Inflammatory macrophage treated with lipopolysaccharide for 4 hours (primary cell): ENCODE measurements at places on chromosomes 7 and 10.
A peak's percentile ranks its signal among the peaks of the same experiment; 100 is the strongest.

GRCh38 chr10:99537086-99537988 lies 4.6 kb downstream of the NKX2-3 start:
- no peak for DNase-seq

- peak; percentile 90 for DNase-seq
Measured at GRCh38 chr10:127534074-127534473, 15.0 kb upstream of the NPS start.

GRCh38 chr7:781186-781849 lies 51.0 kb upstream of the SUN1 start:
- DNase-seq: no peak

GRCh38 chr7:17405786-17406185 lies 107.3 kb downstream of the AHR start:
- DNase-seq: peak; percentile 87

DNA sequence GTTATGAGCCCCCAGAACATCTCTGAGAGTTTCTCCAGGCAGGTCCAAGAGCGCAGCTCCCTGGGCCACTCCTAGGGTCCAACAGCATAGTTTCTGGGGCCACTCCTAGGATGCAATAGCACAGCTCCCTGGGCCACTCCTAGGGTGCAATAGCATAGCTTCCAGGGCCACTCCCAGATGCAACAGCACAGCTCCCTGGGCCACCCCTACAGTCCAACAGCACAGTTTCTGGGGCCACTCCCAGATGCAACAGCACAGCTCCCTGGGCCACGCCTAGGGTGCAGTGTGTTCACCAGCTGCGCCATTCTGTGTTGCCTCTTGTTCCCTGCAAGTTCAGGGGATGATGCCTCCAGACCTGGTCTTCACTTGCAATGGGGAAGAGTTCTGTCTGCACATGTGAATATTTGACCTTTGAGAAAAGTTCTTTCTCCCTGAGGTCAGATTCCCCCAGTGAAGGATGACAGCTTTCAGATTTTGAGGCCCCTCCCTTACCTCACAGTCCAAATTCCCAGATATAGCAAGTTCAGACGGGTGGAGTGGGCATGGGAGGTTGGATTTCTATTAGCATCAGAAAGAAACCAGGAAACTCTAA lies 43.0 kb upstream of the LEP start:
- no peak for DNase-seq

- peak; percentile 78 for DNase-seq
Measured at GRCh38 chr10:78925800-78926319, 142.9 kb upstream of the ZMIZ1 start.

GRCh38 chr7:122329145-122329802 lies 24.7 kb upstream of the FEZF1 start:
- DNase-seq: no peak

GRCh38 chr10:5500162-5500670 lies 846 bp upstream of the CALML5 start:
- DNase-seq: no peak

DNA sequence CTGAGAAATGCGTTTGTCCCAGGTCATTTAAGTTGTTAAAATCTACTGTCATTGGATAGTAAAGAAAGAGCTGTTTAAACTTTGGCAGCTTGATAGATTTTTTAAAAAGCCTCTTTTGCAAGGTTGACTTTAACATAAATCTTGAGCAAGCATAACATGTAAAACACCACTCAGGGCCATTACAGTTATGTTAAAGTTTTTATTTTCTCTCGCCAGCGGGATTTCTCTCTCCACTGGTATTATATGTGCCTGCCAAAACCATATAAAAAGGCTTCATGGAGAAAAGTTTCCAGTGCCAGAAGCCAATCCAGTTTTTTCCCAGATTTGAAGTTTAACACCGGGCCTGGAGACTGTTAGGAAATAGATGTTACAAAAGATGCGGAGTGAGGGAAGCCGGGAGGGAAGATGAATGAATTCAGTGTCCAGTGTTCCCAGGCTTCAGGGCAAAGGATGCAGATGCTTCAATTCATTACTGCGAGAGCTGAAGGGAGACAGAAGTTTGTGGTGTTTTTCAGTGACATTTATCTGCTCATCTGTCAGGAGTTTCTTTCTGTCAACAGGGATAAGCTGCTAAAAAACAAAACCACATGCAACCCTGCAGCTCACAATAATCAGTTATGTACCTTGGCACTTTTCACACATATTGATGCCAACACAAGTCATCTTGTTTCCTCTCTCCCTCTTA lies 155.5 kb downstream of the SPAG6 start:
- DNase-seq: no peak

DNA sequence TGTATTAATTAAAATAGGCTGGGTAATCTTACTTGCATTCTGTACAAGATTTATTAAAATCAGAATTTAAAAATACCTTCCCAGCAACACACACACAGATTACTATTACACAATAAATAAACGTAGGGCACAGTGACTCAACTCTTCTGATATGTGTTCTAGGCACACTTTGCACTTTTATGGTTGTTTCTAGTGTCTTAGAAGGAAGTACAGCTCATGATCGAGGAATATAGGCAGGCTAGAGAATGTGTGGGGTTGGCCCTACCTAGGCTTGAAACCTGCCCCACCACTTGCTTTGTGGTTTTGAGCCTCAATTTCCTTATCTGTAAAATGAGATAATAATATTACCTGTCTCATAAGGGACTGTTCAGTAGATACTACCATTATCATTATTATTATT lies 30.5 kb downstream of the ARMC3 start:
- no peak for DNase-seq

DNA sequence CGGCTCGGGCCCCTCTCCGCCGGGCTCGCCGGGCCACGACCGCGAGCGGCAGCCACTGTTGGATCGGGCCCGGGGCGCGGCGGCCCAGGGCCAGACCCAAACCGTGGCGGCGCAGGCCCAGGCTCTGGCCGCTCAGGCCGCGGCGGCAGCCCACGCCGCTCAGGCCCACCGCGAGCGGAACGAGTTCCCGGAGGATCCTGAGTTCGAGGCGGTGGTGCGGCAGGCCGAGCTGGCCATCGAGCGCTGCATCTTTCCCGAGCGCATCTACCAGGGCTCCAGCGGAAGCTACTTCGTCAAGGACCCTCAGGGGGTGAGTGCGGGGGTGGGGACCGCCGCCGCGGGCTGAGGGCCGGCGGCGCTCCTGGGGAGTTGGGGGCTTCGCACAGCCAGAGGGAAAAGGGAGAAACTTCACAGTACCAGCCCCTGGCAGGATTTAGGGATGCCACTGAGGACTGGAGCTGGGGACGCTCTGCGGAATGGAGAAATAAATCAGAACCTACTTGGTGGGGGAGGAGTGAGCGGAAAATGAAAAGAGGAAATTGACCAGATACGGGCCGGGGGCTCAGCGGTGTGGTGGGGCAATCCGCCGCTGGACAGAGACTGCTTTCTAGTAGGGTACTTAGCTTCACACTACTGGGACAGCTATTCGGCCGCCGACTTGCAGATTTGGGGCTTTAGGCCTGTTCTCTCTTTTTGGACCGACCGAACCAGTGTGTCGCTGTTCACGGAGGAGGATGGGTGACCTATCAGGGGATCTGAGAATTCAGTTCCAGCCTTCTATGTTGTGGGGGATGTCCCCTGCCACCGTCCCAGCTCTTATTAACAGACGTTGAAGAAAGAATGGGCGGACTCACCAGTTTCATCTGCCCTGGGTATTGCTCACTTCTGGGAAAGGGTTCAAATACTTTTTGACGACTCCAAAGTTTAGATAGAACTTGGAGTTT lies 669 bp downstream of the PI4K2A start:
- DNase-seq: peak; percentile 47

DNA sequence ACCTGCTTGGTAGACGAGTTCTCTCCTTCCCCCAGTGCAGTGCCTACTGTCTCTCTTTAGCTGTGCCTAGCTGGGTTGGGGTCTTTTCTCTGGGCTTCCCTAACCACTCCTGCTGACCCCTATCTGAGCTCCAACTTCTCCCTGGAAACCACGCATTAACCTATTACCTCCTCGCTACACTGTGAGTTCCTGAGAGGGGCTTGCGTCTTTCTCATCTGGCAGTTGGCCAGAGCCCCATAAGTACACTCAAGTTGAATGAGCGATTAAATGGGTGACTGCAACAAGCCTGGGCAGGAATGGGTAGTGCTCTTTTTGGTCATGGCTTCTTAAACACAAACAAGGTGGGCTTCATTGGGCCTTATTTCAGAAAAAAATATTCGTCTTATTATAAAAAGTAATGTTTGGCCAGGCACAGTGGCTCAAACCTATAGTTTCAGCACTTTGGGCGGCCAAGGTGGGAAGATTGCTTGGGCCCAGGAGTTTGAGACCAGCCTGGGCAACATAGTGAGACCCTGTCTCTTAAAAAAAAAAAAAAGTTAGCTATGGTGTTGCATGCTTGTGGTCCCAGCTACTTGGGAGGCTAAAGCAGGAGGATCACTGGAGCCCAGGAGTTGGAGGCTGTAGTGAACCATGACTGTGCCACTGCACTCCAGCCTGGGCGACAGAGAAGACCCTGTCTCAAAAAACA lies 41.4 kb downstream of the SYPL1 start:
- DNase-seq: no peak

GRCh38 chr7:29563590-29564495 lies at the start of gene PRR15:
Gene PRR15 (plus strand): TSS chr7:29563835. CDS start chr7:29566330, 2,495 bp downstream.
- no peak for DNase-seq
